Stimulated activated CD4-positive, alpha-beta T cell treated with anti-CD3 and anti-CD28 coated beads, Interleukin-1b, Interleukin-23, amount 100 ng/mL, for 24 hours (primary cell): ENCODE measurements at places on chromosomes 1 and 21.
A peak's percentile ranks its signal among the peaks of the same experiment; 100 is the strongest.

- DNase-seq: no peak
Observed at GRCh38 chr1:22731924-22732720, 21.5 kb downstream of the EPHB2 start.

DNA sequence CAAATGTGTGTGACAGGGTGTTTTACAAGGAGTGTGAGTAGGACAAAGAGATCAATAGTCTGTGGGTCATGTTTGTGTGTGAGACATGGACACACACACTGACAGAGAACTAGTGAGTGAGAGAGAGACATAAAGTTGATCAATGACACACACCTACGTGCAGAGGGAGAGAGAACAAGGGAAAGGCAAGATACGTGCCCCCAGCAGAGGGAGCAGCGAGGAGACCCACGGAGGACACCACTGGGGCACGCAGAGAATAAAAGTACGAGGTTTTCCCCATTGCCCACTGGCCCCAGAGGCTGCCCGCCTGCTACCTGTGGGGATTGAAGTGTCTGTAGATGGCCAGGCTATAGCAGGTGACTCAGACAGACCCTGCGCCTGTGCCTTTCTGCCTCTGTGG is 130.2 kb upstream of the CSF3R start:
- DNase-seq: no peak

GRCh38 chr1:192808163-192808517 is 699 bp upstream of the RGS2 start:
- no peak for DNase-seq

GRCh38 chr1:109849655-109850054 is 61.0 kb upstream of the CSF1 start:
- no peak for DNase-seq

DNA sequence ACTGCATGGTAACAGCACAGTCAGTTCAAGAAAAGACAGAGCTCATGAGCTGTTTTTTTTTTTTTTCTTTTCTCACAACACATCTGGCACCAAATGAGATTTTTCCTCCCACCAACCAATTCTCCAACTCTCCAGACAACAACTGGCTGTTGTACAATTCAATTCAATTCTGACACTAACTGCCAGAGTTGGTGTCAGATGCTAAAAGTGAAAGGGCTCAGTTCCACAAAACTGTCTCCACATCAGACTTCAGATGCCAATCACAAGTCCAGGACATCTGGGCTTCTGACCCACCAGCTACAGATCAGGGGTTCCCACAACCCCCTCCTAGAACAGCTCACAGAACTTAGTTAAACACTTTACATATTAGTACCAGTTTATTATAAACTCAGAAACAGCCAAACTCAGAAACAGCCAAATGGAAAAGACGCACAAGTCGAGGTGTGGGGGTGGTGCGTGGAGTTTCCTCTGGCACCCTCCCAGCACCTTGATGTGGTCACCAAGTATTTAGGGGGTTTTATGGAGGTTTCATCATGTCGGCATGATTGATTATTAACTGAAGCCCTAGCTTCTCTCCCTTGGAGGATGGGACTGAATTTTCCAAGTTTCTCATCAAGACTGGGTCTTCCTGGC is 39.2 kb upstream of the LRRC8D start:
- peak; percentile 72 for DNase-seq
